Stimulated activated CD4-positive, alpha-beta T cell treated with anti-CD3 and anti-CD28 coated beads, Interleukin-12 subunit alpha, Interleukin-12 subunit beta, amount 100 ng/mL, for 24 hours (primary cell): ENCODE measurements at places on chromosomes 6 and 20.

DNA sequence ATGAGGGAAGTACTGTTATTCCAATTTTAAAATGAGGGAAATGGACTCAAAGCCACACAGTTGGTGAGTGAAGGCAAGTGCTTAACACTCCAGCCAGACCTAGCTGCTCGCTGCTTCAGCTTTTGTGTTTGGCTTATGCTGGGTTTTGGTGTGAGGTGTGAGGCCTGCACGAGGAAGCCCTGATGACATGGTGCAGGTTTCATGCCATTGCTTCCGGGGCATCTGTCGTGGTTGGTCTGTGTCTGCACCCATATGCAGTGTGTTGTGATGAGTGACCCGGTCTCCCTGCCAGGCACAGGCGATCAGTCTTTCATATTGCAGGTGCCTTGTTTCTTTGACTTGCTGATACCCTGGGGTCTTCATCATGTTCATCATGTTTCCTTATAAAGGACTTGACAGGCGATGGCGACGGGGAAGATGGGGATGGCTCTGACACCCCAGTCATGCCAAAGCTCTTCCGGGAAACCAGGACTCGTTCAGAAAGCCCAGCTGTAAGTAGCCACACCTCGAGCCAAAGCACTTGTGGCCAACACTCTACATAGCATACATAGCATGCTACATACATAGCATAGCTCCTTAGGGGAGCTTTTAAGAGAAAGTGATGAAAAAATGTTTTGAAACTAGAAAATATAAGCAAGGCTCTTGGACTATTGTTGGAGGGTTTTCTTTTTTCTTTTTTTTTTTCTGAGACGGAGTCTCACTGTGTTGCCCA, 22.3 kb downstream of the DNMT3B start:
- DNase-seq: no peak

GRCh38 chr20:8855315-8855714, 213.6 kb upstream of the PLCB4 start:
- DNase-seq: no peak

DNA sequence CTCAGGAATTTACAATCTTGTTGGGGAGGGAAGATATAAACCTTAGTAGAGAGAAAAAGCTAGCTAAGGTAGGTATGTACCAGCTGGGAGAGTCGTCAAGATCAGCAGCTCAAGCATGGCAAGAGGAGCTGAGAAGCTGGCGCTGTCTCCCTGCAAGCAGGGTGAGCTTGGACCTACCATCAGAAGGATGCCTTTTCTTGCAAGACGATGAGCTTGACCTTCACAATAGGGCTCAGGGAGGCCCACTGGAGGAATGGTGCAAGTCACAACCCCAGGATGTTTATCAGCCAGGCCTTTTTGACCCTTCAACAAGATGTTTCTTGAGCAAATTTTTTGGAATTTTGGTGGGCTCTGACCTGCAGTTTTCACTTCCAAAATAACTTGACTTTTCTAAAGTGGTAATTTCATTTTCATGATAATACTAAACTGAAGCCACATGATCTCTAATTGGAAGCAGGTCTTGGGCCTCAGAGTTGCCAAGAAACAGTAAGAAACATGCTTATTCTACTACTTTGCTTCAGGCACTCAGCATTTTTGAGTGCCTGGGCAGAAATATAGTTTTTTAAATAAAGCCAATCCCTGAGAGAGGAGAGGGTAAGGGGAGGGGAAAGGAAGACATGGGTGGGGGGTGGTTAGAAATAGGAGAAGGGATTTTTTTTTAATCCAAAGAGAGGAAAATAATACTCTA, 258.1 kb downstream of the CLIC5 start:
- no peak for DNase-seq

DNA sequence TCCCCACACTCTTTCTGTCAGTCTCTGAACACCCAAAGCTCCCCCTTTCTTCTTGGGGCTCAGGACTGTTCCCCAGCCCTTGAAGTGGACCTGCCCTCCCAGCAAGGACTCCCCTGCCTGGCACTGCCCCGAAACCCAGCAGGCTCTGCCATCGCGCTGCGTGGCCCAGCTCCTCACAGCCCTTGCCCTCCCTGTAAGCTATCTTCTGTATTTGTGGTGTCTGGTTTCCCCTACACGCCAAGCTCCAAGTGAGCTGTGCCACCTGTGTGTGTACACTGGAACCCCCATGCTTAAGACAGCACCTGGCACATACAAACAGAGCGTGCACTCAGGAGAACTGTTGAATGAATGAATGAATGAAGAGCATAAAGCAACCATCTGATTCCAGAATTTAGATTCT, 57.7 kb downstream of the TMEM242 start:
- DNase-seq: no peak

DNA sequence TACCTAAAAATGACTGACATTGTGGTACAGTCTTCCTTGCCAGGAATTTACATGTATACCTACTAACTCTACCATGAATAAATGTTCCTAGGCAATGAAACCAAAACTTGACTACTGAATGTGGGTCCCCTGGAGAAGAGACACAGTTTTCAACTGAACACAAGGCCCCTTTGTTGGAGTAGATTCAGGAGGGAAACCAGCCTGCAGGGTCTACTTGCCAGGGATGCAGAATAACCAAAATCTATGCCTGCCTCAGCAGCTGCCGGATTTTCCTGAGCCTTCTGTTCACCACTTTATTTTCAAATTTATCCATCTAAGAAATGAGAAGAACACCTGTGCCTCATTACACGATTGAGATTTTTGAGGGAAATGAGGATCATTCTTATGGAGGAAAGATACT, 211.9 kb downstream of the GRM1 start:
- no peak for DNase-seq

GRCh38 chr6:135231469-135231844, 50.3 kb downstream of the MYB start:
- DNase-seq: no peak

DNA sequence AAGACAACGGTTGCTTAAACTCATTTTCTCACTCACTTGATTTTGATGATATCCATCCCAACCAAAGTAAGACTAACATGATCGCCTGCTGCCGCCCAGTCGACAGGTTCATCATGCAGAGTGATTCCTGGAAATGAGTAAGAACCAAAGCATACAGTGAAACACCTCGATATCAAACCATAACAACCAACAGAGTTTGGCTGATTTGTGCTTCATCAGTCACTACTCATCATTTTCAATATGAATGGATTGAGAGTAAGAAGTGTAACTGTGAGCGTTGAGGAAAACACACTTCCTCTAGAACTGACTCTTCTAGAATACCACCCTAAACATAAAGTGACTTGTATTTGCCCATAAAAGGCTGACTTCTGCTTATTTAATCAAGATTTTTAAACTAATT, 29.2 kb upstream of the ALDH8A1 start:
- peak; percentile 8 for DNase-seq
